ENCODE measurements at places on chromosomes 13 and 19.

DNA sequence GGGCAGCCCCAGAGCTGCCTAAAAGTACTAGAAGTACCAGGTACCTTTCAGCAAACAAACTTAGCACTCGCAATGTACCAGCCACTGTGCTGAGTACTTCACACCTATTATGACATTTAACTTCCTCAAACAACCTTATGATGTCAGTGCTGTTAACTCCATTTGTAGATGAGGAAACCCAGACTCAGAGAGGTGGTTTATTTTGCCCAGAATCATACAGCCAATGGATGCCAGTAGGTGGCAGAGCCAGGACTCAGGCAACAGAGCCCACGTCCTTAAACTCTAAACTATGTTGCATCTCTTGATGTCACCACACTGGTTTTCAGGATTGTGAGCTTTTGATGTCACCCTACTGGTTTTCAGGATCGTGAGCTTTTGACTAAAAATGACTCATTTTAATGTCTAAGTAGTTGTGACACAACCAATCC lies 78.9 kb downstream of the FLT1 start:
- no peak for DNase-seq

- DNase-seq: no peak
These were observed 107.6 kb downstream of the SLC25A15 start for GRCh38 chr13:40897053-40897452.

- no peak for DNase-seq
These were observed 13.8 kb downstream of the ZNF557 start for GRCh38 chr19:7083076-7083956.

DNA sequence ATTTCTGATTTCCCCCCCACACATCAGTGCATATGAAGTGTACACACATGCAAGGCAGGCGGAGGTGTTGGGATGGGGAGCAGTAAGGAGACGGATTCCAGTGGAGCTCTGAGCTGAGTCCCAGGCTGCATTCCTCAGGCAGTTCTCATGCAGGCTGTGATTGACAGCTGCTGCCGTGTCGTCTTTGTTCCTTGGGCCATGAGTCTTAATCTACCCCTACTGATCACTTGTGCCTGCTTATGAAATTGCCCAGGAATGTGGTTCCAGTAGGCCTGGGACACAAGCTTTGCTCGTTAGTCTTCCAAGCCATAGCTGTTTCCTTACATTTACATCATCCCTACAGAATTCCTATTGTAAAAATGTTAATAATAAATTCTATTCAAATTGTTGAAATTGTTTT lies 1241.9 kb downstream of the UQCRFS1 start:
- no peak for DNase-seq

DNA sequence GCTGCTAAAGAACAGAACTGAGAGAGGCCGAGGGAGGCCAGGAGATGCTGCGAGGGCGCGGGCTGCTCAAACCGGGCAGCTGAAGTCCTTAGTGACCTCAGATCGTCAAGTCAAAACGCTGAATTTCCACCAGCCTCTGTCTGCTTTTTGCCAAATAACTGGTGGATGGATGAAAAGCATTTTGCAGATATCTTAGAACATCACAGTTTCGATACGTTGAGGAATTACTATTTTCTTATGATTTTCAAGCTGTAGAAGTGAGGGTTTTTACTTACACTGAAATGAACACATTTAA lies 2.0 kb downstream of the GPC6 start:
- no peak for DNase-seq

DNA sequence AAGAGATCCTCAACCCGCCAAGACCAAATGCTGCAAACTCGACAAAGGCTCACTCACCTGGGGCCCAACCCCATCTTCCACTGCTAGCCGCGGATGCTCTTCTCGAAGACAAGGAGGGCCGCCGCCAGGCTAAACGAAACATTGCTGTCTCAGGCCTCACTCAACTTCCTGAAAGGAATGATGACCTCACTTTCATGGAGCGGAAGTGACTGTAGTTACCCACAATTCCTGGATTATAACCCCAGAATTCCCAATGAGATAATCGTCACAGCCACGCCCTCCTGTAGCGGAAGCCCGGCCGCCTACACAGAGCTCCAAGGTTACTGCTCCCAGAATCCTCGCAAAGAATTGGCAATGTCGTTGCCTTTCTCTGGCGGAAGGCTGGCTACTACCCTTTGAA lies 10.5 kb upstream of the ZNF112 start:
- no peak for DNase-seq

GRCh38 chr13:75902166-75903104 lies 266.3 kb downstream of the LMO7 start:
- no peak for DNase-seq

Data from activated T-helper 1 cell treated with anti-CD3 and anti-CD28 coated beads, Interleukin-2, amount 50 U/mL, for 16 hours (primary cell).